ENCODE measurements at places on chromosomes 1 and 21.
A peak's percentile ranks its signal among the peaks of the same experiment; 100 is the strongest.

DNA sequence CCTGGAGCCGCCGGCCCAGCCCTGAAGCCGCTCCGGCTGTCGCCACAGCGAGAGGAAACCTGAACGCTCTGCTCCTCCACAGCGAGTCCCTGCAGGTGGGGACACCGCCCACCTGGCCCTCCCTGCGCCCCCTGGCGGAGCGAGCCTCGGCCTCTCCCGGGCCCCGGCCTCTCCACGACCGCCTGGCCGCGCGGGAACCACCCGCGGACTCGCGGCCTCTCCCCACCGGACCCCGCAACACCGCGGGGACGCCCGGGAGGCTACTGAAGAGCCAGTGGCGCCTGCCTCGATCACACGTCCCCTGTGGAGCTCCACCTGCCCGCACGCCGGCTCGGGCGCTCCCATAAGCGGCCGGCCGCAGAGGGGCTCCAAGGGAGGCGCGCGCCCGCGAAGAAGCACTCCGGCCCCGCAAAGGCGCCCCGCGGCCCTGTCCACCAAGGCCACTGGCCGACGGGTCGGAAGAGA is 109.6 kb downstream of the KCNN3 start:
- H3K4me1 ChIP-seq, result no peaks in the 10 kb centered on the region
- peak overlapping the region; percentile 65 for H3K4me3 ChIP-seq
- H3K36me3 ChIP-seq, result no peaks in the 10 kb centered on the region
- H3K27me3 ChIP-seq, result no peaks in the 10 kb centered on the region
- H3K27ac ChIP-seq, result no peak overlapping the region

GRCh38 chr1:22508329-22508728 is 55.0 kb upstream of the EPHA8 start:
- no peak overlapping the region for H3K27ac ChIP-seq
- H3K4me1 ChIP-seq, result no peaks in the 10 kb centered on the region
- no peaks in the 10 kb centered on the region for H3K27me3 ChIP-seq
- peaks cover 6% of the 10 kb centered on the region for H3K36me3 ChIP-seq
- no peak overlapping the region for H3K4me3 ChIP-seq

- no peaks in the 10 kb centered on the region for H3K27me3 ChIP-seq
- no peak for DNase-seq
- H3K4me1 ChIP-seq, result peaks cover 7% of the 10 kb centered on the region
- H3K36me3 ChIP-seq, result no peaks in the 10 kb centered on the region
Measured at GRCh38 chr21:45974073-45975019, 7.2 kb upstream of the COL6A1 start.

DNA sequence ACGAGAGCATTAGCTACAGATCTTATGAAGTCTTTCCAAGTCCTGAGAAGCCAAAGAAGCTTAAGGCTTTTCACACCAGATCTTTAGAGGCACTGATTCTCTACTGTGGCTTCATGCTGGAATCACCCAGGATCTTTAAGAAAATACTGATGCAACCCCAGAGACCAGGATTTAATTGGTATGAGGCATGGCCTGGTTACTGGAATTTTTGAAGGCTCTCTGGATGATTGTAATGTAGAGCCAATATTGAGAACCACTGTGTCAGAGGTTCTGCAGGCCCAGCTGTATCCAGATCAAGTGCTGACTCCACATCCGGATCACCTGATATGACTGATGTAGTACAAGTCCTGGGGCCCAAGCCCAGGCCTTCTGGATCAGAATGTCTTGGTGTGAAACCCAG is 105.7 kb downstream of the PLPPR5 start:
- H3K4me3 ChIP-seq, result no peak overlapping the region
- H3K36me3 ChIP-seq, result no peaks in the 10 kb centered on the region
- DNase-seq, result no peak
- H3K27ac ChIP-seq, result no peak overlapping the region

- H3K4me1 ChIP-seq, result no peaks in the 10 kb centered on the region
- H3K27me3 ChIP-seq, result no peaks in the 10 kb centered on the region
- H3K4me3 ChIP-seq, result no peak overlapping the region
- H3K36me3 ChIP-seq, result no peaks in the 10 kb centered on the region
Measured at GRCh38 chr1:199083680-199084079, 444.8 kb downstream of the PTPRC start.

DNA sequence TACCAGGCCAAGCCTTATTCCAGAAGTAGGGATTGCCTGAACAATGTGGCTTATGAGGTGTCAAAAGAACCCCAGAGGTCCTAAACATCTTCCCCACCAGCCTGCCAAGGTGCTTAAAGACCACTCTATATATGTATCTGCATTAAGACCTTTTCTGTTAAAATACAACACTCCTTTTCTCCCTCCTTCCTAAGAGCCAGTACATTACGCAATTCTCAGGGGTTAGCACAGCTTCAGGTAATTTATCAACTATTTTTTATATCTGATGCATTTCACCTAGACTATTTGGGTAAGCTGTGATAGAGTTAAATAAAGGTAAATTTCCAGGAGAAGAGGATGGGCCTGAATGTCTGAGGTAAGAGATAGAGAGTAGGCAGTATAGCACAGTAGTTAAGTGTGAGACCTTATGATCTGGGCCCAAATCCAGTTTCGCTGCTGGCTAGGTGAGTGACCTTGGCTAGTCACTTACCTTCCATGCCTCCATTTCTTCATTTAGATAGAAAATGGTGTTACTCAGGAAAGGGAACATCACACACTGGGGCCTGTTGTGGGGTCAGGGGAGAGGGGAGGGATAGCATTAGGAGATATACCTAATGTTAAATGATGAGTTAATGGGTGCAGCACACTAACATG is 5.1 kb upstream of the CCN1 start:
- H3K27me3 ChIP-seq, result peaks cover 5% of the 10 kb centered on the region
- H3K36me3 ChIP-seq, result no peaks in the 10 kb centered on the region
- no peak overlapping the region for H3K4me3 ChIP-seq
- H3K4me1 ChIP-seq, result 0 out of 2 replicates have a peak, but pooled peaks cover 4% of the 10 kb centered on the region
- DNase-seq, result no peak

DNA sequence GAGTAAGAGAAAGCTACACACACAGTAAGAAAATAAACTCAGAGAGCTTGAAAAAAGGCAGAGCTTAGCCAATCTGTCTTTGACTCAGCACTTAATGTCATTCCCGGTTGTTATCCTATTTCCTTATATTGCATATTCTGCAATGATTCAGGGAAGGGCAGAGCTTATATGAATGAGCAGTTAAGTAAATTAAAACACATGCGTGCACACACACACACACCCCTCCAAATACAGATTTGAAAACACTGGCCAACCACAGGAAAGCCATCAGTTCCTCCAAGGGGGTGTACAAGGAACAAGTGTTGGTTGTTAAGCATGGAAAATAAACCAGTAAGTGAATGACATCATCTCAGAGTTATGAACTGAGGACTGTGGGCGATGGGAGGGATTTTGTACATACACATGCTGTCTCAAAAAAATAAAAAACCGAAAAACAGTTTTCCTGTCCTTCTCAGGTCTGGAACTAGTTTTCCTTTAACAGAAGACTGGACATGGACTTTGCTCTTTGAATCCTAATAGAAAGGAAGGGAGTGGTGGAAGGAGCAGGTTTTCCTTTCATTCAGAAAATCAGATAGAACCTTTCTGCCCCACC is 1.0 kb downstream of the IQGAP3 start:
- DNase-seq, result no peak
- peak overlapping the region; percentile 97 for H3K4me3 ChIP-seq
- H3K4me1 ChIP-seq, result peaks cover 1% of the 10 kb centered on the region
- no peaks in the 10 kb centered on the region for H3K36me3 ChIP-seq

- H3K27me3 ChIP-seq, result no peaks in the 10 kb centered on the region
- no peak overlapping the region for H3K4me3 ChIP-seq
- H3K27ac ChIP-seq, result no peak overlapping the region
- DNase-seq, result no peak
- H3K36me3 ChIP-seq, result peaks cover 2% of the 10 kb centered on the region
Measured at GRCh38 chr21:39263372-39263771, 50.1 kb downstream of the BRWD1 start.

DNA sequence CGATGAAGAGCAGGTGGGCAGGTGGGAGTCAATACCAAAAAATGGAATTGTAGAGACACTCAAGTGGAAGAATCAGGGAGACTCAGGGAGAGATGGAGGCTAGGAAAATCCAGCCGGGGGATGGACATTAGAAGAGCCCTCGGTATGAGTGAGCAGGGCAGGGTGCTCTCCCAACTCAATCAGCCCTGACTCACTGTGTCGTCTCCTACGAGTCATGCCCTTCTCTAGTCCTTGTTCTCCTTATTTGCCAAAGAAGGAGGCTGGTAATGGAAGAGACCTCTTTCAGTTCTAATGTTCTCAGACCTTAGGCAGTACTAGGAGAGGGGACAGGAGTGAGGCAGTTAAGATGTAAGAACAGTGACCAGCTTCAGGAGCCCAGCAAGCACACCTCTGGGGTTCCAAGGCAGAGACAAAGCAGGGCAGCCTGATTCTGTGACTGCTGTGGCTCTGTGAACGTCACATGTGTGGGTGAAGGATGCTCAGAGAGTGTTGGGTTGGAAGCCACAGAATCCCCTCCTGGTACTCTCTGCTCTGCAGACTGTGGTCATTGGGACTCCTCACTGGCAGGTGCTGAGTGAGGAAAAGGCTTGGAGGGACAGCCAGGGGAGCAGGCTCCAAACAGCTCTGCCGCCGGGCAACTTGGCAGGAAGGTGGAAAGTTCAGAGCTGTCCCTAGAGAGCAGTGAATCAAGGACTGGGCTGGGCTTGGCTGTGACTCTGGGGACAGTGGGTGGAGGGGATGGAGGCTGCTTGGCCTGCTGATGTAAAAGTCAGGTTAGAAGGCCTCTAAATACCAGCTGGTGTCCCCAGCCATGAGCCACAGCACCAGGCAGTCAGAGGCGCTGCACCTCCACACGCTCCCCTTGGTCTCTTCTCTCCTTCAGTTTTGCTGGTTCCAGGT is 11.1 kb upstream of the GJA5 start:
- DNase-seq, result no peak
- no peaks in the 10 kb centered on the region for H3K36me3 ChIP-seq
- H3K27ac ChIP-seq, result no peak overlapping the region
- H3K4me1 ChIP-seq, result peaks cover 2% of the 10 kb centered on the region
- H3K27me3 ChIP-seq, result no peaks in the 10 kb centered on the region
- no peak overlapping the region for H3K4me3 ChIP-seq

- DNase-seq, result no peak
- H3K4me3 ChIP-seq, result no peak overlapping the region
- peaks cover 9% of the 10 kb centered on the region for H3K4me1 ChIP-seq
Measured at GRCh38 chr1:227891955-227892488, 55.7 kb downstream of the WNT9A start.

DNA sequence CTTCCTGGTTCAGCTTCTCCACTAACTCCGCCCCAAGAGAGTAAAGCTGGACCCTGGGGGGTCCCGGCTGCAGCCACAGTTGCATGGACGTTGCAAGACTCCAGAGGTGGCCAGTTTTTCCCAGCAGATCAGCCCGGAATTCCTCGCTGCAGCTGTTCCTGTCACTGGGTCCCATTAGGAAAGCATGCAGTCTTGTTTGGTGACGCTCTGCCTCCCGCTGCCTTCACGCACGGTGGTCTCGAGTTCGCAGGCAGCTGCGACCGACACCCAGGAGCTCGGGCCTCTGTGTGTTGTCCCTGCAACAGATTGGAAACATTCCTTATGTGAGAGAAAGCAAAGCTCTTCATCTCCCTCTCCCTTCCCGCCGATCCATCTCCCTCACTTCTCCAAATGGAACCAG is 162.8 kb downstream of the PRDM16 start:
- H3K36me3 ChIP-seq, result no peaks in the 10 kb centered on the region
- no peak for DNase-seq
- no peaks in the 10 kb centered on the region for H3K4me1 ChIP-seq
- no peak overlapping the region for H3K27ac ChIP-seq
- H3K4me3 ChIP-seq, result no peak overlapping the region

GRCh38 chr1:8409106-8409505 is 91.2 kb downstream of the SLC45A1 start:
- H3K27me3 ChIP-seq, result no peaks in the 10 kb centered on the region
- H3K4me1 ChIP-seq, result peaks cover 11% of the 10 kb centered on the region
- H3K4me3 ChIP-seq, result no peak overlapping the region
- no peaks in the 10 kb centered on the region for H3K36me3 ChIP-seq

- H3K36me3 ChIP-seq, result no peaks in the 10 kb centered on the region
- no peaks in the 10 kb centered on the region for H3K4me1 ChIP-seq
- DNase-seq, result no peak
- H3K27ac ChIP-seq, result no peak overlapping the region
- no peaks in the 10 kb centered on the region for H3K27me3 ChIP-seq
Measured at GRCh38 chr1:113930499-113931161, 1.5 kb downstream of the HIPK1 start.

DNA sequence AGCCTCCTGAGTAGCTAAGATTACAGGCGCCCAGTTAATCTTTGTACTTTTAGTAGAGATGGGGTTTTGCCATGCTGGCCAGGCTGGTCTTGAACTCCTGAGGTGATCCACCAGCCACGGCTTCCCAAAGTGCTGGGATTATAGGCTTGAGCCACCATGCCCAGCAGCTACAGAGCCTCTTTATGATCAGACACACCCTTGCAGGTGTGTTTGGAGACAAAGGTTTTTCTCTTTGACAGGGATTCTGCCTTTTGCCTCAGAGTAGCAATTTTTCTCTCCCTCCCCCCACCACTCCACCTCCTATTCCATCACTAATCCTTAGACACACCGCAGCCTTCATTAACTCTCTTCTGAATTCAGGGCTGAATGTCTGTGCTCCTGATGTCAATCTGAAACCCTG is 152.2 kb upstream of the NFIA start:
- no peaks in the 10 kb centered on the region for H3K27me3 ChIP-seq
- H3K36me3 ChIP-seq, result no peaks in the 10 kb centered on the region
- H3K4me3 ChIP-seq, result no peak overlapping the region
- peaks cover 1% of the 10 kb centered on the region for H3K4me1 ChIP-seq

DNA sequence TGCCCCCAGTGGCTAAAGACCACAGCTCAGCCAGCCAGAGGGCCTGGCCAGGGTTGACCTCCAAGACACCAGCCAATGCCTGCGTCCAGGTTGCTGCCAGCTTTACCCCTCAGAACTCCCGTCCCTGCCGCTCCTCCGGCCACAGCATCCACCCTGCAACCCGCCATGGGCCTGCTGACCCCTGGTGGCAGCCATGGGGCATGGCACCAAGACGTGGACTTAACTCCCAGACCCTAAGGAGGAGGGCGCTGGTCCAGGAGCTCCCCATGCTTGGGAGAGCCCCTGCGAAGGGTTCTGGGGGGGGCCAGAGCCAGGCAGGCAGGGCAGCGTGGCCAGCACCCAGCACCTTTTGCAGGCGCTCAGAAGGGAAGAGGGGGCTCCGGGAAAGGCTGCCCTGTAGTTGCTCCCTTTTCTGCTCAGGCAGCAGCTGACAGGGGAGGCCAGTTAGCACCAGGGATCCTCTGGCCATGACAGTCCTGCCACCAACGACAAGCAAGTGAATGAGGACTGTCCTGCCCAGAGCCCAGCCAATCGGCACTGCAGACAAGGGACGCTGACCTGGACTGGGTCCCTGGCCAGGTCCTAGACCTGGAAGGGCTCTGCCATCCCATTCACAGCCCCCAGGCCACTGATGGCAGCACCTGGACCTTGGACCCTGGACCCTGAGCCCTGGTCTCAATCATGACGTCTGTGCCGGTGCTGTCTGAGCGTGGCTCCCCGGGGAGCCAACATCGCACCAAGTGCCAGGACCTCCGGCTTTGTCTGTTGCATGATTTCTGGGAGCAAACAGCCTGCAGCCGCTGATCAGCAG is 246.2 kb downstream of the NPHP4 start:
- peaks cover 4% of the 10 kb centered on the region for H3K4me1 ChIP-seq
- H3K36me3 ChIP-seq, result no peaks in the 10 kb centered on the region
- H3K27ac ChIP-seq, result no peak overlapping the region
- no peaks in the 10 kb centered on the region for H3K27me3 ChIP-seq
- DNase-seq, result no peak
- no peak overlapping the region for H3K4me3 ChIP-seq
